ENCODE measurements at places on chromosomes 3 and 15.

DNA sequence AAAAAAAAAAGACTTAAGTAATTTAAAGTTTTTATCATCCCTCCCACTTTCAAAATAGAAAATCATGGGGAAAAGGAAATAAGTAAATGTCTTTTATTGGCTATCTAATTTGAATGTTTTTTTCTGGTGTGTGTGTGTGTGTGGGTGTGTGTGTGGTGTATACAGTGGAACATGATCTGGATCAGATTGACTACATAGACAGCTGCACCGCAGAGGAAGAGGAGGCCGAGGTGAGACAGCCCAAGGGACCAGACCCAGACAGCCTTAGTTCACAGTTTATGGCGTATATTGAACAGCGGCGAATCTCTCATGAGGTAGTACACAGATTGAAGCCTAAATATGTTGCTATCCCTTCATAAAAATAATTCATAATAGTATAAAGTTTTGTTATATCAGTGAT is 44.5 kb downstream of the LRCH3 start:
- peaks cover 27% of the 10 kb centered on the region for H3K36me3 ChIP-seq
- no peaks in the 10 kb centered on the region for H3K27me3 ChIP-seq
- no peak for DNase-seq
- H3K4me1 ChIP-seq, result no peaks in the 10 kb centered on the region
- H3K27ac ChIP-seq, result no peak overlapping the region

DNA sequence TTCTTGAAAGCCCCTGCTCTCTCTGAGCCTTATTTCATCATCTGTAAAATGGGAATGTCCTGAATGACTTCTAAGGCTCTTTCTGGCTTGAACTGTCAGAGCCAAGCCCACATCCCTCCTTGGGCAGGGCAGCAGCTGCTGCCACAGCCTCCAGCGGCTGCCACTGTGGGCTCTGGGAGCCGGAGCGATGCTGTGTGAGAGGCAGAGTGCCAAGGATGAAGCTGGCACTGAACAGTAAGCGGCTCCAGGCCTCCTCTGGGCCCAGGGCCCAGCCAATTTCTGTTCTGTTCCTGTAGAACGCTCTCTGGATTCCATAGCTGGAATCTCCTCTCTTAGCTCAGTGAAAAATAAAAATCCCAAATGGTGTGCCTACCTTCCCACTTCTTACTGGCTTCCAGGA is 4.4 kb downstream of the CPLX3 start:
- DNase-seq, result no peak
- no peak overlapping the region for H3K27ac ChIP-seq
- H3K36me3 ChIP-seq, result peaks cover 1% of the 10 kb centered on the region
- no peaks in the 10 kb centered on the region for H3K27me3 ChIP-seq

DNA sequence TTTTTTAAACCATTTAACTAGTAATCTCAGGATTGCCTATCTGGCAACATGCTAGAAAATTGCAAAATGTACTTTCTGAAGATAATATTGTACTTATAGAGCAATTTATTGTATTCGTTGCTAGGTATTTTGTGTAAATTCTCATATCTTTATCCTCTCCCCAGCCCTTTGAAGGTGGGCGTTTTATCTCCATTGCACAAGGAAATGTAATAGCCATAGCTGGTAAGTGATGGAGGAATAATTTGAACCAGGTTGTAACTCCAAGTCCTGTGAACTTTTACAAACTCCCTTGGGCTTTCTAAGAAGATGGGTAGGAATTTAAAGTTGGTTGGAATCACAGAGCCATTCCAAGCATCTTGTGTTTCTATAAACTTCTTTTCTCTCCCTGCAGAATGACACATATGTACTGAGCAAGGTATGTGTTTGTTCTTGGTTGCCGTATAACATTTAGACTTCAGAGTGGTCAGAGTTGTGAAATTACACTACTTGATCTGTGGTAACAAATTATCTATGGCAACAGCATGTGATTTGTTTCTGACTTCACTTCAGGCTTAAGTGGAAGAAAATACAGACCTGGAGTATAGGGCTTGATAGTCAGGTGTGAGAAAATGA is 170.9 kb downstream of the AKAP13 start:
- no peak for DNase-seq
- H3K27ac ChIP-seq, result peak overlapping the region; percentile 20
- no peaks in the 10 kb centered on the region for H3K27me3 ChIP-seq
- H3K36me3 ChIP-seq, result no peaks in the 10 kb centered on the region
- H3K4me3 ChIP-seq, result no peak overlapping the region

- H3K4me3 ChIP-seq, result no peak overlapping the region
- peaks cover 29% of the 10 kb centered on the region for H3K4me1 ChIP-seq
- H3K27me3 ChIP-seq, result no peaks in the 10 kb centered on the region
- no peaks in the 10 kb centered on the region for H3K36me3 ChIP-seq
- H3K27ac ChIP-seq, result peak overlapping the region; percentile 2
Measured at GRCh38 chr15:48798319-48798718, 12.6 kb downstream of the CEP152 start.

- DNase-seq, result no peak
- no peak overlapping the region for H3K27ac ChIP-seq
- H3K27me3 ChIP-seq, result no peaks in the 10 kb centered on the region
- H3K36me3 ChIP-seq, result no peaks in the 10 kb centered on the region
- H3K4me1 ChIP-seq, result peaks cover 22% of the 10 kb centered on the region
Measured at GRCh38 chr3:67587811-67588210, 66.6 kb downstream of the SUCLG2 start.

GRCh38 chr3:94176988-94177745 is 114.3 kb downstream of the NSUN3 start:
- H3K27me3 ChIP-seq, result no peaks in the 10 kb centered on the region
- no peak for DNase-seq
- H3K4me1 ChIP-seq, result no peaks in the 10 kb centered on the region
- no peak overlapping the region for H3K27ac ChIP-seq
- no peak overlapping the region for H3K4me3 ChIP-seq

DNA sequence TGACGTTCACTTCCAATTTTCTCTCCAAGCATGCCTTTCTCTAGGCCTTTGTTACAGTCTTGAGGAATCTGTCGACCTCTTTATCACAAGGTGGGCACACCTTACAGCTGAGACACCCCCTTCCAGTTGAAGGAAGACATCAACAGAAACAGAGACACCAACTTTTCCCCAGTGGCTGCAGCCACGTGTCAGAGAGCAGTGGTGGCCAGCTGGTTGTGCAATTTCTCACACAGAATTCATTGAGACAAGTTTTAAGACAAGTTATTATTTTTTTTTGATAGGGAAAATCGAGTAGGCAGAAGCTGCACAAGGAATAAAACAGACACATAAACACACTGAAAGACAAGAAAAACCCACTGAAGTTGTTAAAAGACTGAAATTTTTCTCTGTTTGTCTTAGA is 436.7 kb upstream of the MDFIC2 start:
- H3K27ac ChIP-seq, result no peak overlapping the region
- no peaks in the 10 kb centered on the region for H3K27me3 ChIP-seq
- no peak for DNase-seq
- no peak overlapping the region for H3K4me3 ChIP-seq
- no peaks in the 10 kb centered on the region for H3K4me1 ChIP-seq

GRCh38 chr3:102089904-102090720 is 240.8 kb downstream of the NFKBIZ start:
- H3K27me3 ChIP-seq, result no peaks in the 10 kb centered on the region
- no peak for DNase-seq
- H3K36me3 ChIP-seq, result no peaks in the 10 kb centered on the region

GRCh38 chr15:69780981-69781380 is 316.7 kb downstream of the TLE3 start:
- peaks cover 5% of the 10 kb centered on the region for H3K4me1 ChIP-seq

GRCh38 chr15:34436956-34437442 is 609 bp downstream of the GOLGA8A start:
- H3K4me1 ChIP-seq, result no peaks in the 10 kb centered on the region
- peaks cover 5% of the 10 kb centered on the region for H3K36me3 ChIP-seq
- H3K4me3 ChIP-seq, result peak overlapping the region; percentile 66
- H3K27me3 ChIP-seq, result no peaks in the 10 kb centered on the region
- H3K27ac ChIP-seq, result peak overlapping the region; percentile 55

DNA sequence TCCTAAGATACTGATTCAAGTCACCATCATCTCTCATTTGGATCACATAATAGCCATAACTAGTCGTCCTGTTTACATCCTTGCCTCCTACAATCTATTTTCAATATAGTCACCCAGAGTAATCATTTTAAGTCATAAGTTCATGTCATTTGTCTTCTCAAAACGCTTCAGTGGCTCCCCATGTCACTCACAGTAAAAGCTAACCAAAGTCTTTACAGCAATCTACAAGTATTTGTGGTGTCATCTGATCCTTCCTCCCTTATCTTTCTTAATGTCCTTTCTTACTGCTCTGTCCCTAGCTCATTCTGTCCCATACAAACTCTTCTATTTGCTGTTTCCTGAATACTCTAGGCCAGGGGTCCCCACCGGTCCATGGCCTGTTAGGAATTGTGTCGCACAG is 28.8 kb downstream of the GBE1 start:
- no peaks in the 10 kb centered on the region for H3K36me3 ChIP-seq
- H3K4me1 ChIP-seq, result no peaks in the 10 kb centered on the region
- no peak overlapping the region for H3K4me3 ChIP-seq
- DNase-seq, result no peak
- H3K27me3 ChIP-seq, result no peaks in the 10 kb centered on the region
- no peak overlapping the region for H3K27ac ChIP-seq

GRCh38 chr3:40623567-40623966 is 98.8 kb downstream of the ZNF621 start:
- no peak overlapping the region for H3K27ac ChIP-seq
- no peaks in the 10 kb centered on the region for H3K36me3 ChIP-seq
- H3K27me3 ChIP-seq, result no peaks in the 10 kb centered on the region
- H3K4me3 ChIP-seq, result no peak overlapping the region
- H3K4me1 ChIP-seq, result no peaks in the 10 kb centered on the region
- DNase-seq, result no peak

DNA sequence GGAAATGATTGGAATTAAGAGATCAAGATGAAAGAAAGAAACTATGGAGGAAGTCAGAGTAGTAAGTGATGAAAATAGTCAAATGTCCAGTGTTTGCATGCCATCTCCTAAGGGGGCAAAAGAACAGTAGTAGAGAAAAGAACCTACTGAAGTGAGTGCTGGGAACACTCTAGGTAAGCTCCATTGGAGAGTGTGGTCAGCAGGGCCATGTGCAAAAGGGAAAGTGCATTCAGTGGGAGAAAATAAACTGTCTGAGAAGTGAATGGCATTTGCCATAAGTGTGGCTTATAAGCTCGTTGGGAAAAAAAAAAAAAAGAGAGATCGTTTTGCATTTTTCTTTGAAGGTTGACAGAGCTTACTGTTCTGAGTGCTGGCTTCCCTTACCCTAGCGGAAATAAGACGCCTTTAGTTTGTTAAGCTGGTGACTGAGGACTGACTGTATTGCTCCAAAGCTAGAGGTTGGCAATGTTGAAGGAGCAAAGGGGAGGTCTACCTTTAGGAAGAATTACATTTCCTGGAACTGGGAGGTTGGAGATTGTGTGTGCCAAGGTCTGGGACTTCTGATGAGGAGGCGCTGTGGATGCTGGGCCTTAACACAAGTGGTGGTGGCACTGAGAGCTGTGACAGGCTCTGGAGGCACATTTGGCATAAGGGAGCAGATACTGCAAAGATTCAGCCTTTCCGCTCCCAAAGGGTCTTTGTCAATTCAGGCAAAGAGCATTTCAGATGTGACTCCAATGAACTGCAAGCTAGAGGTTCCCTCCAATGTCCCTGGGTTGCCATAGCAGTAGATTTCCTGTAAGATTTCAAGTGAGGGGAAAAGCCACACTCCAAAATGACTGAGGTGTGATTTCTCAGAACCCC is 287.8 kb upstream of the SATB1 start:
- no peak overlapping the region for H3K4me3 ChIP-seq
- no peaks in the 10 kb centered on the region for H3K4me1 ChIP-seq
- H3K27ac ChIP-seq, result no peak overlapping the region

DNA sequence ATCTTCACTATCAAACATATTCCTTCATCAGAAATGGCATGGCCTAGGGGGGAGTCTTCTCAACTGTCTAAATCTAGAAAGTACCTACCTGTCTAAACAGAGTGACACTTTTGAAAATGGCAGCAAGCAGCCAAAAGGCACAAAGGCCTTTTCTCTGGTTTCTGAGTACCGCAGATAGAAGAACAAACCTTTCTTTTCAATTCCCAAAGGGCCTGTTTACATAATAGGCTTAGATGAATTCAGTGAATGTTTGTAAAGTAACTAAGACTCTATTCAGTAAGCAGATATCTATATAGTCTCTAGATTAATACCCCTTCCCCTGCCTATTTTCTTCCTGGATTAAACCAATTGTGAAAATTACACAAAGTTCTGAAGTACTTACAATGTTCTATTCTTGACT is 7.1 kb downstream of the MYEF2 start:
- no peak overlapping the region for H3K27ac ChIP-seq
- H3K36me3 ChIP-seq, result peaks cover 9% of the 10 kb centered on the region
- no peak for DNase-seq
- no peaks in the 10 kb centered on the region for H3K27me3 ChIP-seq
- H3K4me1 ChIP-seq, result peaks cover 2% of the 10 kb centered on the region

DNA sequence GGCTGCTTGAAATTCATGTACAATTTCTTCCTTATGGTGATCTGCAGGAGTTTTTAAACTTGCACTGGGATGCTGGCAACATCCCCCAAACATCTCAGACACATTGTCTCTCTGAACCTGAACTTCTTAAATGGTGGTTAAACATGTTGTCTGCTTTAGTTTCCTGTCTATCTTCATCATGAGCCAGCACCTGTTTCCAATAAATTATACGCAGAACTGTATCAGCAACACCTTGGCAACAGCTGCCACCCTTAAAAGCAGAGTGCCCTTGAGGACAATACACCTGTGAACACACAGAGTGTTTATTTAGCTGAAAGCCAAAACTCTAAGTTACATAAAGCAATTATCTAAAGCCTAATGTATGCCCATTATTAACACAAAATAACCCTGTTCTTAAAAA is 242.9 kb downstream of the WNT5A start:
- H3K36me3 ChIP-seq, result no peaks in the 10 kb centered on the region
- no peaks in the 10 kb centered on the region for H3K4me1 ChIP-seq
- H3K27me3 ChIP-seq, result no peaks in the 10 kb centered on the region
- peak; percentile 62 for DNase-seq
- no peak overlapping the region for H3K27ac ChIP-seq
- no peak overlapping the region for H3K4me3 ChIP-seq

GRCh38 chr3:178117641-178118040 is 418.6 kb upstream of the KCNMB2 start:
- no peak overlapping the region for H3K4me3 ChIP-seq
- DNase-seq, result no peak
- H3K36me3 ChIP-seq, result no peaks in the 10 kb centered on the region
- H3K4me1 ChIP-seq, result peaks cover 4% of the 10 kb centered on the region
- H3K27me3 ChIP-seq, result no peaks in the 10 kb centered on the region

- H3K27ac ChIP-seq, result no peak overlapping the region
- no peak for DNase-seq
- H3K4me1 ChIP-seq, result no peaks in the 10 kb centered on the region
- H3K27me3 ChIP-seq, result no peaks in the 10 kb centered on the region
- no peak overlapping the region for H3K4me3 ChIP-seq
Measured at GRCh38 chr3:28835751-28836150, 445.1 kb upstream of the RBMS3 start.

- no peak overlapping the region for H3K4me3 ChIP-seq
- no peaks in the 10 kb centered on the region for H3K36me3 ChIP-seq
- no peaks in the 10 kb centered on the region for H3K27me3 ChIP-seq
- DNase-seq, result no peak
- no peak overlapping the region for H3K27ac ChIP-seq
Measured at GRCh38 chr3:113110267-113110666, 101.1 kb upstream of the BOC start.
